Osteocyte (in vitro differentiated cells): ENCODE measurements at places on chromosomes 13 and 19. TPM values are rescaled to one million over a fixed set of nuclear protein-coding genes. Genes with fewer than 3 reads are reported as not detected.

- no peak overlapping the region for H3K27ac ChIP-seq
- no peaks in the 10 kb centered on the region for H3K4me1 ChIP-seq
- H3K27me3 ChIP-seq: no peaks in the 10 kb centered on the region
Measured at GRCh38 chr19:7115721-7116120, 46.2 kb downstream of the ZNF557 start.

DNA sequence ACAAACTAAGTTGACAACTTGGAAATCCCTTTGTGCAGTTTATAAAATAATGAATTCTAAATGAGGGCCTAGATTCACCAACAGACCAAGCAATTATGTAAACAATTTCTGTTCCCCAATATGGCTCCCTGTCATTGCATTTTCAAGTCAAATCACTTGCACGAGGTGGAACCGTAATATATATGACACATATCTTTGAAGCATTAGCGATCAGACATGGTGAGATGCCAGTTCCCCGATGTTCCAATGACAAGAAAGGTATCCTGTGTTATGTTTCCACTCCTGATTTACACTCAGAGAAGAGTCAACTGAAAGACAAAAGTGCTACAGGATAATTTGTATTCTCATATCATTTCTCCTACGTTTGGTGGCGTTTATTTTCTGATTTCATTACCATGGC is 108.5 kb upstream of the TDRD3 start:
- no peak for DNase-seq
- H3K36me3 ChIP-seq: no peaks in the 10 kb centered on the region
- H3K27me3 ChIP-seq: peaks cover 12% of the 10 kb centered on the region
- H3K27ac ChIP-seq: no peak overlapping the region
- H3K4me3 ChIP-seq: no peak overlapping the region
- no peaks in the 10 kb centered on the region for H3K4me1 ChIP-seq

DNA sequence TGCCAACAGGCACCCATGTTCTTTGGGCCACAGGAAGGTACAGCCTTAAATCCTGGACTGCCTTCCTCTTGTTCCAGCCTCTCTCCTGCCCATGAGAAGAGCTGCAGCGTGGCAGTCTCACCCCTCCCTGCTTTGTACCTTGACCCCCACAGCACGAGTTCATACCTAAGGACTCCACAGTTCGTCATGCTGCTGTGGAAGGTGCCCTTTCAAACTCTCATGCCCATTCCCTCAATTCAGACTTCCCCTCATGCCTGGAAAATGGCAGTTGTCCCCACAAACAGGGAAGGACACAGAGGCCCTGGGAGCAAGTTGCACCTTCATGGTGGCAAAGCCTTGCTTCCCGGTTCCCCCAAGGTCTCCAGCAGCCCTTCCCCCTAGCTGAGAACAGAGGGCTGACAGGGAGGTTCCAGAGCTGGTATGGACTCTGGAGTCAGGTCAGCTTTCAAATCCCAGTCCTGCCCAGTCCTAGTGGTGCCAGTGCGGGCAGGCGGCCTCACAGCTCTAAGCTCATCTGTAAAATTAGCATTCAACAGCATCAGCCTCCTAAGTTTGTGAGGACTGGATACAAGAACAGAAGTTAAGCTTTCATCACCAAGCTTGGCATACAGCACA is 8.6 kb downstream of the GSK3A start:
- no peaks in the 10 kb centered on the region for H3K27me3 ChIP-seq
- DNase-seq: no peak
- no peak overlapping the region for H3K27ac ChIP-seq
- no peak overlapping the region for H3K4me3 ChIP-seq
- H3K36me3 ChIP-seq: peaks cover 27% of the 10 kb centered on the region

- no peaks in the 10 kb centered on the region for H3K36me3 ChIP-seq
- H3K27me3 ChIP-seq: peaks cover 9% of the 10 kb centered on the region
- peaks cover 4% of the 10 kb centered on the region for H3K4me1 ChIP-seq
- DNase-seq: no peak
- peak overlapping the region; percentile 7 for H3K4me3 ChIP-seq
- no peak overlapping the region for H3K27ac ChIP-seq
Measured at GRCh38 chr13:47033216-47033615, 136.4 kb upstream of the HTR2A start.

The ODAD3 gene
- not detected in 2 replicates for total RNA-seq

DNA sequence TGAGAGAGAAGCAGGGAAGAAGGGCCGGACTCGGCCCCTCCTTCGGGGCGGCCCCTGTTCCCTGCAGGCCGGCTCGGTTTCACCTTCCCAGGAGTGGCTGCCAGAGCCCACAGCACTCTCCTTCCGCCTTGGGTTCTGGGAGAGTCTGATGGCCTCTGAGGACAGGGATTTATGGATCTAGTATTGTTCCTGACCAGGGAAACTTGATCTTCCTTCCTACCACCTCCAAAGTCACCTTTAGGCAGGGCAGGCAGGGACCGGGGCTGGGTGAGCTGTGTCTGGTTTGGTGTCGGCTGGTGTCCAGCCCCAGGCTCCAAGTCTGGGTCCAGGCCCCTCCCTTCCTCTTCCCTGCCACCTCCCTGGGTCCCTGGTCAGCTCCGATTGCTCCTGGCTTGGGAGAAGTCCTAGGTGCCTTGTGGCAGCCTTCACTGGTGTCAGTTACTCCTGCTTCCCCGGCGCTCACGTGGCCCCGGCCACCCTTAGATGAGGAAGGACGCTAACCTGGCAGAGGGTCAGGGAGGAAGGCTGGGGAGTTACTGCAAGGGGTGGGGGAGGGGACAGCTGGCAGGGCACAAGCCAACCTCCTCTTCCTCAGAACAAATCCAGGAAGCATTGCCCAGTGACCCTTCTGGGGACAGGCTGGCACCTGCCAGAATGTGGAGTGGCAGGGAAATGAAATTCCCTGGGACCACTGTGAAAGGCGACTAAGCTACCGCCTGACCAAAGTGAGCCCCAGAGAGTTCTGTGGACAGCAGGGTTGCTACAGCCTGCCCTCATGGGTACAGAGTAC is 18.8 kb downstream of the RFX1 start:
- DNase-seq: no peak
- H3K27ac ChIP-seq: peak overlapping the region; percentile 80
- H3K4me1 ChIP-seq: peaks cover 16% of the 10 kb centered on the region
- H3K27me3 ChIP-seq: no peaks in the 10 kb centered on the region
- H3K4me3 ChIP-seq: peak overlapping the region; percentile 32

- peaks cover 30% of the 10 kb centered on the region for H3K4me1 ChIP-seq
- H3K27me3 ChIP-seq: peaks cover 2% of the 10 kb centered on the region
- DNase-seq: no peak
- H3K27ac ChIP-seq: peak overlapping the region; percentile 45
- H3K4me3 ChIP-seq: no peak overlapping the region
Measured at GRCh38 chr19:32671883-32672593, 2.9 kb downstream of the ANKRD27 start.

DNA sequence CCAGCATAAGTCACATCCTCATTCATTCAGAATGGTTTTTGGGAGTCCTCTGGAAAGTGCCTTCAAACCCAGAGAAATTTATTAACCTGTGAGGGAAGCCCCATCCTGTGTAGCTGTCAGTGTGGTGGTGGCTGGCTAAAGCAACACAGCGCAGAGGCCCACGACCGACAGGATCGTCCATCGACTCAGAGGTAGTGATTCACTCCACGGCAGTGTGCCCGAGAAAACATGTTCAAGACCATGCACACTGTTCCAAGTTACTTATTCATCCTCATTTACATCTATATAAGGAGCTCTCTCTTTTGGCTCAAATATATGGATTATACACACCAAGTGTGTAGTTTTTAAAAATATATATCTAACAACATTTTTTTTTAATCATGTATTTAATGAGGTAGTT is 96.3 kb upstream of the SLC15A1 start:
- H3K4me3 ChIP-seq: no peak overlapping the region
- H3K27ac ChIP-seq: no peak overlapping the region

The KASH5 gene
- not detected in 2 replicates for total RNA-seq

GRCh38 chr19:31119951-31120690 is 229.1 kb downstream of the TSHZ3 start:
- no peak for DNase-seq
- H3K36me3 ChIP-seq: no peaks in the 10 kb centered on the region
- no peak overlapping the region for H3K4me3 ChIP-seq
- no peak overlapping the region for H3K27ac ChIP-seq
- H3K27me3 ChIP-seq: no peaks in the 10 kb centered on the region

DNA sequence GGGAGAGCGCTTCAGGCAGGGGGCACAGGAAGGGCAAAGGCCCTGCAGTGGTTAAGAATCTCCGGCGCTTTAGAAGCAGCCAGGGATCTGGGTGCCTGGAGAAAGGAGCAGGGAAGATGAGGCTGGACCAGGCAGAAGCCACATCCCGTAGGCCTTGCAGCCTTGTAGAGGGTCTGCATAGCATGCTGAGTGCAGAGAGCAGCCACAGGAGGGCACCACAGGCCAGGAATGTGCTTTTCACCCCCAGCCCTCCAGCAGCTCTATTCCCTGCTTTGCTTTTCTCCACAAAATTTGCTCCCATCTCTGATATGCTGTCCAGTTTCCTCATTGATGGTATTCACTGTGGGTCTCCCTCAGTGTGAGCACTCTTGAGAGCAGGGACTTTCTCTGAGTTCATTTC is 5.7 kb downstream of the WDR62 start:
- H3K4me1 ChIP-seq: peaks cover 7% of the 10 kb centered on the region
- H3K36me3 ChIP-seq: peaks cover 2% of the 10 kb centered on the region
- no peak overlapping the region for H3K4me3 ChIP-seq
- no peaks in the 10 kb centered on the region for H3K27me3 ChIP-seq
- DNase-seq: no peak

GRCh38 chr13:94947392-94947791 is 235.0 kb upstream of the SOX21 start:
- H3K4me3 ChIP-seq: no peak overlapping the region
- H3K27me3 ChIP-seq: peaks cover 34% of the 10 kb centered on the region
- no peak overlapping the region for H3K27ac ChIP-seq
- no peaks in the 10 kb centered on the region for H3K36me3 ChIP-seq
- H3K4me1 ChIP-seq: no peaks in the 10 kb centered on the region
- no peak for DNase-seq

DNA sequence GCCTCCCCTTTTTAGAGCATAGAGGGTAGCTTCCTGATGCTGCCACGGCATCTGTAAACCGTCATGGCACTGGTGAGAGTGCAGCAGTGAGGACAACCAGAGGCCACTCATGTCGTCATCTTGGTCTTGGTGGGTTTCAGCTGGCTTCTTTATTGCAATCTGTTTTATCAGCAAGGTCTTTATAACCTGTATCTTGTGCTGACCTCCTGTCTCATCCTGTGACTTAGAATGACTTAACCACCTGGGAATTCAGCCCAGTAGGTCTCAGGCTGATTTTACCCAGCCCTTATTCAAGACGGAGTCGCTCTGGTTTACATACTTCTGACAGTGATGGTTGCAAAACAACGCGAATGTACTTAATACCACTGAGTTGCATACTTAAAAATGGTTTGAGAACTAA is 14.4 kb upstream of the FBN3 start:
- H3K27ac ChIP-seq: no peak overlapping the region
- no peak for DNase-seq
- H3K36me3 ChIP-seq: no peaks in the 10 kb centered on the region
- no peak overlapping the region for H3K4me3 ChIP-seq

GRCh38 chr13:110305949-110306339 is 1.0 kb downstream of the COL4A1 start:
- peak overlapping the region; percentile 94 for H3K27ac ChIP-seq
- H3K27me3 ChIP-seq: no peaks in the 10 kb centered on the region
- peaks cover 70% of the 10 kb centered on the region for H3K36me3 ChIP-seq
- no peak for DNase-seq
- H3K4me1 ChIP-seq: peaks cover 59% of the 10 kb centered on the region
- H3K4me3 ChIP-seq: peak overlapping the region; percentile 92

- H3K27me3 ChIP-seq: no peaks in the 10 kb centered on the region
- H3K27ac ChIP-seq: peak overlapping the region; percentile 94
- H3K36me3 ChIP-seq: peaks cover 23% of the 10 kb centered on the region
- no peak for DNase-seq
- H3K4me3 ChIP-seq: peak overlapping the region; percentile 98
Measured at GRCh38 chr19:52170863-52171320, 529 bp downstream of the ZNF836 start.

DNA sequence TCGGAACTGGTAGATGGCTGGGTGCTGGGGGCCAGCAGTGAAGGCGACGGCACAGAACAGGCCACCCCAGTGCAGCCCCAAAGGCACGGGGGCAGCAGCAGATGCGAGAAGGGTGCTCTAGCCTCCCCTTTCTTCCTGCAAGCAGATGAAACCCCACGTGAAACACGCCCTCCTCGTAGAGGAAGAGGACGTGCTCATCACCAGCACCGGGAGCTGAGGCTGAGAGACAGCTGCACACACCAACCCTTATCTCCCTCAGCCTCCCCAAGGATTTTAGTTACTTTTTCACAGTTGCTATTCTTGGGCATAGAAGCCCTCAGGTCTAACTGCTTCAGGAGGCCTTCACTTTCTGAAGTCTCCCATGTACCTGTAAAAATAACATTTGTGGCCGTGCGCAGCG is 11.9 kb downstream of the ZNF787 start:
- no peak overlapping the region for H3K4me3 ChIP-seq
- H3K27me3 ChIP-seq: no peaks in the 10 kb centered on the region
- H3K4me1 ChIP-seq: peaks cover 63% of the 10 kb centered on the region
- DNase-seq: no peak

The MAMSTR gene
- 1.3 and 1.8 TPM in 2 replicates for total RNA-seq

- no peak overlapping the region for H3K27ac ChIP-seq
- H3K4me1 ChIP-seq: peaks cover 2% of the 10 kb centered on the region
- no peaks in the 10 kb centered on the region for H3K36me3 ChIP-seq
- H3K27me3 ChIP-seq: no peaks in the 10 kb centered on the region
Measured at GRCh38 chr13:20546556-20546955, 20.4 kb upstream of the IFT88 start.

The PALM gene
- total RNA-seq: 236 and 251 TPM in 2 replicates

DNA sequence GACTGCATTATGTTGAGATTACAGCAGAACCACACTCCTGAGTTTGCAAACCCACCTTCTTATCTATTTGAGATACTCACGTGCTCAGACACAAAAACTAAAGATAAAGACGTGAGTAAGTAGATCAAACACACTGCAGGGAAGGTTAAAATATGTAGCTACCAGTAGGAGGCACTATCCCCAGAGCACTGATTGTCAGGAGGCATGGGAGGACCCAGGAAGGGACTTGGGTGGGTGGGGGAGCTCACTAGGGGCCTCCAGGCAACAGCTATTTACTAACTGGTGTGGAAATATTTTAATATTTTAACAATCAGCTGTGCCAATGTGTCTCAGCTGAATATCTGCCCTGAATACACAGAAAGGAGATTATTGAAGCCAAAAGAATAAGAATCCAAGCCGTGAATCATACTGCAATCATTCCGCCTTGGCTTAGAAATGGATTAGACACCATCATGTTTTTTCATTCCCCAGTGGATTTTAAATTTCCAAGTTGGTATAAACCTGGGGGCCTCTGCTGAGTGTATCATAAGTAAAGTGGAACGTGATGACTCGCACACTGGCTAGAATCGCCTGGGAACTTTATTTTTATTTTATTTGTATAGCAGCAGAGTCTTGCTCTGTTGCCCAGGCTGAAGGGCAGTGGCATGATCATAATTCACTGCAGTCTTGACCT is 73.2 kb upstream of the CACNA1A start:
- H3K4me1 ChIP-seq: no peaks in the 10 kb centered on the region
- H3K27me3 ChIP-seq: no peaks in the 10 kb centered on the region
- no peak overlapping the region for H3K27ac ChIP-seq
- H3K4me3 ChIP-seq: no peak overlapping the region
- no peaks in the 10 kb centered on the region for H3K36me3 ChIP-seq

The ZNF253 gene
- total RNA-seq: 10.6 and 12.8 TPM in 2 replicates

The HOMER3 gene
- 68.8 and 68.9 TPM in 2 replicates for total RNA-seq
